Kidney glomerular epithelial cell (primary cell): ENCODE measurements at places on chromosomes 3 and 15.

DNA sequence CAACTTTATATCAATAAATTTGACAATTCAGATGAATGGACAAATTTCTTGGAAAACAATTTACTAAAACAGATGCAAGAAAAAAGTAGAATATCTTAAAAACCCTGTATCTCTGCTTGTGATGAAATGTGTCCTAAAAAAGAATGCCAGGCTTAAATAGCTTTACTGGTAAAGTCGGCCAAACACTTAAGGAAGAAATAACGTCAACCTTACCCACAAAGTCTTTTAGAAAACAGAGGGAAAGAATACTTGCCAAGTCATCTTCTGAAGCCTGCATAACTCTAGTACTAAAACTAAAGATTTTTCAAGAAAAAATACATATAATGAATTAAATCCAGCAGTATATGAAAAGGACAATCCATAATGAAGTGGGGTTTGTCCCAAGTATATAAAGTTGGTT lies 111.1 kb downstream of the RASA2 start:
- DNase-seq = no peak

GRCh38 chr3:127740136-127740915 lies 67.6 kb downstream of the ABTB1 start:
- no peak for DNase-seq

DNA sequence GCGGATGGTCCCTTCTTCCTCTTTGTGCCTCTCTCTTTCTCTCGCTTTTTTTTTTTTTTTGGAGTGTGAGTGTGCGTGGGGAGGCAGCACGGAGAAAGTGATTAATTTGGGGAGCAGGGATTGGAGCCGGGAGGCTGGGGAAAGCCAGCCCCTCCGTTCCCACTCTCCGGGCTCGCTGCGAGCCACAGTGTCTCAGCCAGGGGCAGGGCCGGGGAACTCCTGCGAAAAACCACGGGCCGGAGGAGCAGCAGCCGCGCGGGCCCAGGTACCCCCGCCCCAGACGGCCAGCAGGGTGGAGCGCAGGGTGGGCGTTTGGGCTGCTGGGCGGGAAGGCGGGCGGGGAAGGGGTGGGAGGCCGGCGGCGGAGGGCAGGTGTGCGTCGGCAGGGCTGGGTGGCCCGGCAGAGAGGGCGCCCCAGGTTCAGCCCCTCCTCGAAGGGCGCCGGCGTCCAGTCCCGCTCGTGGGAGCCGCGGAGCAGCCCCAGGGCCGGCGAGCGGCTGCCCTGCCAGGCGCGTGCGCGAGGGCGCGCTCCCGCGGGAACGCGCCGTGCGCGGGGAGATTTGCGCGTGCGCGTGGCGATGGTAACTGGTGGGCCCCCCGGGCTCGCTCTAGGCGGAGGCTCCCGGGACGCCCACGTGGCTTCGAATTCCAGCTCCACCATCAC lies 1.4 kb downstream of the CHL1 start:
- DNase-seq = no peak

- no peak for DNase-seq
Observed at GRCh38 chr3:126277629-126278378, 79.4 kb downstream of the KLF15 start.

DNA sequence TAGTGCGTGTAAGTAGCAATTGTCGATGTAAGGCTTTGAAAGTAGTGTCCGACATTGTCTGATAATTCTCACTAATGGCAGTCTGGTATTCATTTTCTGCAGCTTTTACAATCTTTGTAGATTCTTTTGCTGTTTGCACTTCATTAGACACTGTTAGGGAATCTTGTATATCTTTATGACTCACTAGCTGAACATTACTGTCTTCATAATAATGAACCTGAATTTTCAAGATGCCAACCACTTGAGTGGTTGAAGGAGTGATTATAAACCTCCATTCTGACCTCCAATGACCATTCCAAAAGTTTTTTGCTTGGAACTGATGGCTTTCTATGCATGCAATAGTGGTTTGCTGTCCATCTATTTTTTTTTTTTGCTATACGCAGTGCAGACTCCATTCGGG lies 76.4 kb upstream of the MFGE8 start:
- peak; percentile 82 for DNase-seq
